ENCODE measurements at places on chromosomes 12 and 14.
A peak's percentile ranks its signal among the peaks of the same experiment; 100 is the strongest.

GRCh38 chr14:64758691-64759554 lies 54.7 kb downstream of the PLEKHG3 start:
- DNase-seq, result no peak

GRCh38 chr12:57430112-57430930 lies 522 bp downstream of the R3HDM2 start:
- DNase-seq, result peak; percentile 53

- no peak for DNase-seq
Observed at GRCh38 chr12:122917507-122918121, 21.7 kb upstream of the VPS37B start.

GRCh38 chr12:27824126-27824842 lies 44.2 kb upstream of the MANSC4 start:
- peak; percentile 35 for DNase-seq

GRCh38 chr12:75389706-75390105 lies 1.2 kb upstream of the GLIPR1L2 start:
- DNase-seq, result no peak

GRCh38 chr12:70379846-70380245 lies 13.8 kb downstream of the KCNMB4 start:
- DNase-seq, result peak; percentile 20

DNA sequence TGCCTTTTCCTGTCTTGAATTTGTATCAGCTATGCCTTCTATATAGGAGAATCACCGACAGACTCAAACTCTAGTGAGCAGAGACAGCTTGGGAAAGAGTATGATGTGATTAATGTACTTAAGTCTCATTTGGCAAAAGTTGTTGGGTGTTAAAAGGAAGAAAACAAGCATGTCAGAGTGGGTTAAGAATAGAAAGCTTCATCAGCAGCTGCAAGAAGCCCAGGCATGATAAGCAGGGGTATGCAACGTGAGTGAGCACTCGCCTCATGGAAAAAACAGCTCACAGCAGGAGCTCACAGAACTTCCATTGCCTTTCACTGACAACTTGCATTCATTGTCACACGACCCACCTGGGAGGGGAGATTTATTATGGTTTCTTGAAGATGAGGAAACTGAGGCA lies 35.9 kb upstream of the WNK1 start:
- peak; percentile 72 for DNase-seq

GRCh38 chr14:92520102-92521057 lies 6.8 kb downstream of the RIN3 start:
- DNase-seq, result no peak

- DNase-seq, result no peak
Observed at GRCh38 chr14:90911121-90911520, 94.9 kb upstream of the TTC7B start.

DNA sequence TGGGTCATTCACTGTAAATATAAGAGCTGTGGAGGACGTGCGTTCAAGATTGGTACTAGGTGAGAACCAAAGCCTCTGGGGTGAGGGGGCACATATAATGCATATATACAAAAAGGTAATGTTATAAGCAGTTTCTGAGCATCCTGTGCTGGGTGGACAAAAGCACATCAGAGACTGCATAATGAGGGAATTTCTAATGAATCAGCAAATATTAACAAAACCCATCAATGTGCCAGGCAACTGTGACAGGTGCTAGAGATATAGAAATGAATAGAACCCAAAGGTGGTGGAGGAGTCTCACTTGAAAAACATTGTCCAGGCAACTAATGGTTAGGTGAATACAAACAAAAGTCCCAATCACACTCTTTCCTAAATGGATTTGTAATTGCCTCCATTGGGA lies 74.7 kb downstream of the GPR65 start:
- no peak for DNase-seq

- DNase-seq, result no peak
Observed at GRCh38 chr14:64855721-64856528, 23.8 kb downstream of the SPTB start.
